Omental fat pad (tissue), 4 donors: ENCODE measurements at places on chromosomes 7 and 10.

DNA sequence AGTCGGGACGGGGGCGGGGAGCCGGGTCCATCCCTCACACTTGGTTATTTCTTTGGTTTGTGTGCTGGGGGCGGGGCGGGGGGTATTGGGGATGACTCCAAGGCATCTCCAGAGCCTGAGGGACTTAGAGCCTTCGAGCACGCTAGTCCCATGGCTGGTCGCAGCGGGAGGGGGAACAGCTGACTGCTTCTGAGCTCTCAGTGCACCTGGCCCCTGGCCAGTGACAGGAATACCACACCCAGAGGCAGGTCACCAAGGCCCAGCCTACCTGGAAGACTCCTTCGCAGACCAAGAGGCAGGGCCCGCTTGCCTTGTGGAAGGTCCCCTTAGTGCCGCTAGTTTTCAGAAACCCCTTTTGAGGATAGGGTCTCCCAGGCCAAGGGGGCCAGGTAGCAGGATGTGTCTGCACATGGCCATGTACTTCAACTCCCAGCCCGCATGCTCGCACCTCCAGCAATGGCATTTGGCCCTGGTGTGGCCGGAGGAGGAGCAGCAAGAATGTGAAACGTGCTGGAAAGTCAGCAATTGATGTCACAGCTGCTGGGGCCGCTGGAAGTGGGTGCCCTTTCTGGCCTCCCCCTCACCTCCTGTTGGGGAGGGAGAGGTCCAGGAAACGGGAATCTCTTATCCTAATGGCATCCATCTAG, 40.3 kb downstream of the AGAP3 start:
- no peak for DNase-seq

DNA sequence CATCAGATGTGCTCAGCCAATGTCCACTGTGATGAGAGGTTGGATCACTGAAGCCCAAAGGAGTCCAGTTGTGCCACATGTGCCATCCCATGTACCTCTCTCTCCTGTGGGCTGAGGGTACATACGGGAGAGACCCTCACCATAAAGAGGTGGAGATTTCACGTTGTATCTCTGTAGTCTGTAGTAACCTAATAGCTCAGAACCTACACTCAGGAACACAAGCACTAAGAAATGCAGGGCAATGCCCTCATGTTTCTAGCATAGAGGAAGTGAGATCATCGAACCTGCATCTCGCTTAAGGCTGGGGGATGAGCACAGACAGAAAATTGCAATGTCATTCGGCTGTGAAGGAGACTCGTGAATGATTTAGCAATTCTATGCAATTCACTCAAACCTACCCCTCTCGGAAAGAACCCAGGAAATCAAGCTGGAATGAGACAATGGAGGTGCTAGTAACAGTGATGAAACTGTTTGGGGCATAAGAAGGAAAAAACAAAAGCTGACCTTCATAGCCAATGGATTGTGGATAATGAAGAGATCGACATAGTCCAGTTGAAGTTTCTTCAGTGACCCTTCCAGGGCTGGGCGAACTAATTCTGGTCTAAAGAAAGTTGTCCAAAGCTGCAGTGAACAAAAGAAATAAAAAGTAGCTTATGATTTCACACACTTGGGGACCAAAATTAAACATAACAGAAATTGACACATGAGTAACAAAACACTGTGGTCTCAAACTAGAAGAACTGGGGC, 80.3 kb upstream of the UCN3 start:
- DNase-seq: no peak

- DNase-seq: no peak
Observed at GRCh38 chr10:1054684-1055083, 1.5 kb upstream of the WDR37 start.

GRCh38 chr7:77933394-77933793, 134.8 kb downstream of the PHTF2 start:
- no peak for DNase-seq

GRCh38 chr7:110224643-110225042, 866.3 kb upstream of the LRRN3 start:
- DNase-seq: peak; percentile 28

- no peak for DNase-seq
Observed at GRCh38 chr10:60646966-60647796, 131.1 kb upstream of the CDK1 start.

DNA sequence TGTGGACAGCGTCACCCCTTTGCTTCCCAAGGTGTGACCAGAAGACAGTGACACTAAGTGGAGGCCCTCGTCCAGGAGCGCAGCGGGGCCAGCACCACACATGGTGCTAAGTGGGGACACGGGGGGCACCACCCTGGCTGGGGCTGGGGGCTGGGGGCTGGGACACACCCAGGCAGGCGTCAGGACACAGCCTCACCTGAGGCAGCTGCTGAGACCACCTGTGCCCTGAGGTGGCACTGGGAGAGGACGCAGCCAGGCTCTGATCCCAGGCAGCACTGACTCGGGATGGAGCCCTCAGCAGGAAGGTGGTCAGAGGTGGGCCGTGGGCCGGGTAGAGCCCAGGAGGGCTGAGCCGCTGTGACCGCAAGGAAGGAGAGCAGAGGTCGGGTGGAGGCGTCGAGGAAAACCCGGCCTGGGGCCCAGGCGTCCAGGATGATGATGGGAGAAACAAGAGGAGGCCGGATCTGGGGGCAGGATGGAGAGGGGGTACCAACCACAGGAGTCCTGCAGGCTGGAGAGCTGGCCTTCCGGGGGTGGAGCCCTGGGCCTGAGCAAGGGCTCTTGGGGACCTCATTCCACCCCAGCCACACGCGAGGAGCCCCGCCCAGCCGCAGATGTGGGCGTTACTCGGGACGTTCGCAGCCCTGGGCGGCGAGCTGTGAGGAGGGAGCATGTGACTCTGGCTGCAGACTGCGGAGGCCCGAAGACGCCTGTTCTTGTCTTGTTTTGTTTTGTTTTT, 22.5 kb downstream of the LRRC27 start:
- no peak for DNase-seq

GRCh38 chr7:696426-696811, 30.1 kb upstream of the DNAAF5 start:
- DNase-seq: no peak

DNA sequence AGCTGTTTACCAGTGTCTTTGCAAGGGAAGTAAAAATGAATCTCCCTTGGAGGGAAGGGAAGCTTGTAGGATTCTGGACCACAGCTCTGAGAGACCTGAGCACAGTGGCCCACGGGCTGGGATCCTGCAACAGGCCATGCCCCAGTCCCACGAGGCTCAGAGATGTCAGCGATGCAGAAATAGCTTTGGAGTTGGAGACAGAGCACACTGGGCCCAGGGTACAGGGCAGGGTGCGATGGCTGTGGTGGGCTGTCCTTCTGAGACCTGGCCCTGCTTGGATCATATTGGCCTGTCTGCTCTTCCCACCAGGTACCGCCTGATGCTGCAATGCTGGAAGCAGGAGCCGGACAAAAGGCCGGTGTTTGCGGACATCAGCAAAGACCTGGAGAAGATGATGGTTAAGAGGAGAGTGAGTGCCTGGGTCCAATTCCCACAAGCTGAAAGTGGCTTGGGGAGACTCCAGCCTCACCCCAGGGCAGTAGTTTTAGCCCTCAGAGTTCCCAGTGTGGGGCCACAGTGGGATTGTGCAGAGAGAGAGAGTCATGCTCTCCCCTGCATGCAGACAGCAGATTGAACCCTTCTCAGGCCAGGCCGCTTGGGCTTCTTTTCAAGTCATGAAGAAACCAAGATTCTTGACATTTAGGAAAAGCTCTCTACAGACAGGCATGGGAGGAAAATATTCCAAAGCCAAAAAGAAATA, 13.5 kb upstream of the CSGALNACT2 start:
- no peak for DNase-seq

GRCh38 chr7:70457883-70458680, 673.9 kb upstream of the GALNT17 start:
- DNase-seq: no peak

DNA sequence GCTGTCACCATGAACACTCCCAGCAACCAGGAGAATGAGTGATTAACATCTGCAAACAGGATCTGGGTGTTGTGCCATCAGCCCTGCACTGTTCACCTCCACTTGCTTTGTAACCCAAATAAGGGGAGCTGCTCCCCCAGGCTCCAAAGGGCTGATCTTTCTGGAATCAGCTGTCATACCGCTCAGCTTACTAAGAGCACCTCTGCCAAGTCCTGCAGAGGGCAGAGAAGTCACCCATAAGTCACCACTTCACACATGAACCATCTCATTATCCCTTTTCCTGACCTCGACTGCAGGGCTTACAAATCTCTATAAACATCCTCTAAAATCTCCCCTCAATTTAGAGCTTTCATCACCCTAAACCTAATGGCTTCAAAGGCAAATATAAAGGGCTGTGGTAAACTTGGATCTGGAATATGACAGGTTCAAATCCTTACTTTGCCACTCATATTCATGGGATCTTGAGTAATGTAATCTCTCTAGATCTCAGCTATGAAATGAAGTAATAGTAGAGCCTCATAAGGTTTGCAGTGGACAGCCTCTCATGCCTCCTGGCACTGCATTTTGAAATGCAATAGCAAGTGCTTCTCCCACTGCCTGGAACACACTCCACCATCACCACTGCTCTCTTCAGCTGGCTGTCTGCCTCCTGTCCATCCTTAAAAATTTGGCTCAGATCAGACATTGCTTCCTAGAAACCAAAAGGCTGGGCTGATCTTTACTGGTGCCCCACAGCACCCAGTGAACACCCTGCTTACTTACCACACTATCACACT, 38.8 kb downstream of the ERLIN1 start:
- DNase-seq: no peak

GRCh38 chr10:84608126-84608525, 279.7 kb downstream of the CCSER2 start:
- DNase-seq: no peak

- no peak for DNase-seq
Observed at GRCh38 chr10:73439605-73440312, 6.4 kb upstream of the MSS51 start.

GRCh38 chr10:30821994-30822692, 192.6 kb upstream of the LYZL2 start:
- DNase-seq: no peak

DNA sequence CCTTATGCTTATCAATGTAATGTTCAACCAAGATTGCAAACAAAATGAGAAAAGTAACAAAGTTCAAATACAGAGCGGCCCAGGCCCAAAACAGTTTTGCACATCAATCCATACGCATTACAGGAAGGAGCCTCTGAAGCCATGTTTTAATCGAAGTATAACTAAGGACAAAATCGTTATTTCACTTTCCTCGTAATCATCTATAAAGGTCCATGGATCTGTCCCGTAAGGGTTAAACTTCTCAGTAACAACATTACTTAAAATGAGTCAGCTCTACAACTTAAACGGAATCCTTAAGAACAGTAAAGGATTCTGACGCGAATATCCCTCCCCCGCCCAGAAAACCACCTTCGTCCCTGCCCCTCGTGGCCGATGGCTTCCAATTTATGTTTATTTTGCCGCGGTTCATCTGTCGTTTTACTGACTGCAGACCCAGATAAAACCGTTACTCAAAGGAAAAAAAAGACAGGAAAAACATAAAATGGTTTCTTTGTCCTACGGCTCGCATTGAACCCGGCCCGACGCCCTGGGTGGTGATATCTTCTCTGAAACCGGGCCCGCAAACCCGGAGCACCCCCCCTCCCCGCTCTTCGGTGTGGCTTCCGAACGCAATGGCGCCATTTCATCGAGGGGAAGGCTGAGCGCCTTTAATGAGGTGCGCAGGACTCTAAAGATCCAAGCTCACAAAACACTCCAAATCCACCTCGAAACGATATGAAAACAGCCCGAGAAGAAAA, 1.1 kb downstream of the HNRNPA2B1 start:
- no peak for DNase-seq

DNA sequence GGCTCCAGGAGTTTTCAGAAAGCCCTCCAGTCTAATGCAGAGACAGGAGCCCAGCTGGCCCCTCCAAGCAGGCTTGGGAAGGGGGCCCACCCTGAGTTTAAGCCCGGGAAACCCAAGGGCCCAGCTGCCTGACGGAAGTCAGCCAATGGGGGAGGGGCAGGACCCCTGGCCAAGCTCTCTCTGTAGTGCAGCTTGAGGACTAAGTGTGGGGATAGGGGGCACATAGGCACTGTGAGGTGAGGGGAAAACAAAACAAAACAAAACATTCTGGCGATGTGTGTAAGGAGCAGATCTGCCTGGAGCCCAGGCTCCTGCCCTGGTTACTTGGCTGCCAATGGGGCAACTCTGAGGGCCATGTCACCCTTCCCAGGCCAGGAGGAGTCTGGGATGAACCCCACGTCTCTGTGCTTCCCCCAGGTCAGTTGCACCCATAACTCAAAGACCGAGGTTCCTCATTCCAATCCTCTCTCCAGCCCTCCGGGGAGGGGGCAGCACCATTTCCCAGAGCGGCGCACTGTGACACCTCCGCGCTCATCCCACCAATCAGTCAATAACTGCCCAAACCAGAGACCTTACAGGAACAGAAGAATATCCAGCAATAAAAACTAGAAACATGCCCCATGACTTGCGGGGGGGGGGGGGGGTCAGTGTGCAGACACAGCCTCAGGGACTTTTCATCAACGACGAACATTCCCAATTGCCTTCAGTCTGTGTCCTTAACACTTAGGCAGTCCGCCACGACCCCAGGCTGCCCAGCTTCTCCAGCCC, 1.7 kb downstream of the CXCL12 start:
- DNase-seq: no peak

DNA sequence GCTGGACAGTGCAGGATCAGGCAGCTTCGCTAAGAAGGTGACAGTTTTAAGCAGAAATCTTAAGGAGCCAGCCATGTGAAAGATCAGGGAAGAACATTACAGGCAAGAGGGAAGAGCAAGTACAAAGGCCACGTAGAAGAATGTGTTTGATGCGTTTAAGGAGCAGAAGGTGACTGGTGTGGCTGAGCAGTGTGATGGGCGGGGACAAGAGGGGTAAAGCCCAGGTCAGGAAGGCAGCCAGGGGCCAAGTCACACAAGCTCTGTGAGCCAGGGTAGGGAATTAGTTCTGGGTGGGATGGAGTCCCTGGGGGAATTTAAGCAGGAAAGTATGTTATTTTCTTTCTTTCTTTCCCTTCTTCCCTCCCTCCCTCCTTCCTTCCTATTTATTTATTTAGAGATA, 166.9 kb downstream of the SH3PXD2A start:
- no peak for DNase-seq

- DNase-seq: no peak
Observed at GRCh38 chr7:88548399-88548798, 211.1 kb upstream of the ZNF804B start.

- DNase-seq: no peak
Observed at GRCh38 chr7:41313171-41313570, 389.7 kb downstream of the INHBA start.

- DNase-seq: no peak
Observed at GRCh38 chr7:151409667-151410404, at the start of gene WDR86. Gene WDR86, minus strand, starts transcription at chr7:151410038. Its CDS starts 449 bp downstream, at chr7:151409589.

DNA sequence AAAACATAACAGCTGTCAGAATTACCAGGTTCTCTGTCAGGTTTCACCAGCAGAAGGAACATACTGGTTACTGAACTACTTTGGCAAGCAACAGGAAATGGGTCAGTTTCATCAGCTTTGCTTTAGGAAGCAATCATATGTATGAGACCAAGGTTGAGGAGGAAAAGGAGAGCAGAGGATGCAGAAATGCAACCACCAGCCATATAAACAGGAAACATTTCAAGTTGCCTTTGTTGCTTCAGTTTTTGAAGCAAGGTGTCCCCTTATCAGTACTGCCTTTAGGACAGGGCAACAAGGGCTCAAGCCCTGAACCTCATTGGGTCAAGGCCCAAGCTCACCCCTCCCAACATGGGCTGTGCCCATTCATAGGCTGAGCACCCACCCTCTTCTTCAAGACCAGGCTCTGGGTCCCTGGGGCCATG, 10.2 kb downstream of the HIPK2 start:
- DNase-seq: no peak

GRCh38 chr7:1359051-1359400, 100.2 kb downstream of the MICALL2 start:
- no peak for DNase-seq
